Omental fat pad (tissue), 4 donors: ENCODE measurements at places on chromosomes 6 and 20.

- DNase-seq: no peak
These were observed 252.7 kb downstream of the TSHZ2 start for GRCh38 chr20:53224851-53225250.

DNA sequence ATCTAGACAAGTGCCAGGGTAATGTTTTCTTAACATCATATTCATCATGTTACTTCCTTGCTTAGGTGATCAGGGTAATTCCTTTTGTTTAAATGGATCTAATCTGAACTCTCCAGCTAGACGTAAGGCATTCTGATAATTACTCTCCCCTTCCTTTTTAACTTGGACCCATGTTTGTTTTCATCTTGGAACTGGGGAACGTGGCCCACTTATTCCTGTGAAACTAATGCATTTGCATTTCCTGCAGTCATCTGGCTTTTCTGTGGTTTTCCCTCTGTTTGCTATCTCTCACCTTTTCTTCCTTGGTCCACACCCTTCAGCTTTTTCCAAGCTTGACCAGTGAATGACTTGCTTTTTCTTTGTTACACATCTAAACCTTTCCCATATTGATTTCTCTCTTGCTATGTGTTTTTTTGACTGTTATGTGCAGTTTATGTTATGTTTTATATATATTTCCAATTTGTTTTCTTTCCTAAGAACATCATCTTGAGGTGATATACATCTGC lies 33.3 kb downstream of the SLX4IP start:
- DNase-seq: no peak

- DNase-seq: no peak
These were observed 26.5 kb downstream of the CD109 start for GRCh38 chr6:73722318-73723060.

DNA sequence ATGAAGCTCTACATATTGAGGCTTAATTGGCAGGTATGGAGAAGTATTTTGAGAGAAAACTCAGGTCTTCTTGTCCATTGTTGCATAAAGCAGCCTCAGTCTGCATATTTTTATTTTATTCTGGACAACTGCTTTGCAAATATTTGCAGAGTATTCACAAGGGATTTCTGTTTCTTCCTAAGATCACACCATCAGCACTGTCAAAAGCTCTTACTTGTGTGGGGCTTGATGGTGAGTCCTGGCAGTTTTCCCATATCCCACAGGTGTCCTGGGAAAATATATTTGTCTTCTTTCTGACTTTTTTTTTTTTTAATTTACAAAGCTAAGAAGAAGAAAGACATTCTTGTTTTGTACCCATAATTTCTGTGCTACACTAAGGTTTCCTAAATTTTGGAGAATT lies 16.9 kb upstream of the MLIP start:
- DNase-seq: no peak

- DNase-seq: no peak
These were observed 25.8 kb upstream of the FABP7 start for GRCh38 chr6:122753688-122754056.

GRCh38 chr6:35624341-35625070 lies 64.2 kb downstream of the FKBP5 start:
- DNase-seq: no peak

DNA sequence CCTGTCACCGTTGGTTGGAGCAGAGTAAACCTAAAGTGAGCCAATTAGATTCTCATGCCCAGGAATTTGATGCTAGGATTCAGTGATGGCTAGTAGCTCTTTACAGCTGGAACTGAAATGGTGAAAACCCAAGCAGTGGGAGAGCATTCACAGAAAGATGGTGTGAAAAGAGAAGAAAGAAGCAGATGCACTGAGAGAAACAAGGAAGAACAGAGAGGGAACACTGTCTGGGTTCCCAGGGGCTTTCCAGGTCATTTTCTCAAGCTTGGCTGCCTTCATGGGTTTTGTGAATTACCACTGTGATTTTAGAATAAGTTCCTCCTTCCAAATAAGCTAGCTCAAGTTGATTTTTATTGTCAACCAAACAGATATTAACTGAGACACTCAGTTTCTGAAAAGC lies 104.1 kb upstream of the AKIRIN2 start:
- no peak for DNase-seq

DNA sequence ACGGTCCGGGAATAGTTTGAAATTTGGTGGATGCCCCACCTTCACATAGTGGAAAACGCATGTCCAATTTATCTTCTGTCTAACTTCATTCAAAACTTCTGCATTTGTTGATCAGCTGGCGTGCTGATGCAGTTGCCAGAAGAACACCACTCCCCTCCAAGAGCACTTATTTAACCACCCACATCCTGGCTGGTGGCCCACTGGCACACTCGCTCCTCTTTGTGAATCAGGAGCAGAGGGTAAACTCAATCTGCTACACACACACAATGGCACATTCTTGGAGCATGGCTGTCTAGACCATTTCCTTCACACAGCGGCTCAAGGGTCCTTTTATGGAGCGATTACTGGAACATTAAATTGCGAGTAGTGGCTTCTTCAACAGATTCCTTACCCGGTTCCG lies 55.1 kb upstream of the CEP162 start:
- no peak for DNase-seq

DNA sequence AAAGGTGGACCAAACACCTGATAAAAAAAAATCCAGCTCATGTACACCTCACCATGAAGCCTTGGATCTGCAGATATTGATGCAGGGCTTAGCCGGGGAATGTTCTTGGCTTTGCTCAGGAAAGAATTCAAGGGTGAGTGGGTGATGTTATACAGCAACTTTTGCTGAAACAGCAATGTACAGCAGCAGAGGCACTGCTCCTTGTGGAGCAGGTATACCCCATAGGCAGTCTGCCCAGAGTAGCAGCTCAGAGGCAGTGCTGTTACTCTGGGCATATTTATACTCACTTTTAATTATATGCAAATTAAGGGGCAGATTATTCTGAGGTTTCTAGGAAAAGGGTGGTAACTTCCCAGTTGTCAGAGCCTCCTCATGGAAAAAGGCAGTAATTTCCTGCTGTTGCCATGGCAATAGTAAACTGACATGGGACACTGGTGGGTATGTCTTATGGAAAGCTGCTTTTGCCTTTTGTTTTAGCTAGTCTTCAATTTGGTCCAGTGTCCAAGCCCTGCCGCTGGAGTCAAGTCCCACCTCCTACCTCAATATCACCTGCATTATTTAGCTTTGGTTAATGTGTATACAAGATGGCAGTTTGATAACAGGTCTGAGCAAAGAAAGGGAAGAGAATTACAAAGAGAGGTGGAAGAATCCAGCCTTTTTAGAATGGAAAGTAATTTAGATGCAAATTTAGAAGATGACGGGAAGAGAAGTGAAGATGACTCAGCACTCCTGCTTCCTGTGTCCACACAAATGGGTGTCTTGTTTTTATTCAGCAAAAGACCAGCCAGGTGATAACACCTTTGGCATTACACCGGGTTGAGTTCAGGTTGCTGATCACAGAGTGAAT lies 110.1 kb upstream of the JAG1 start:
- no peak for DNase-seq
